Keratinocyte (primary cell): ENCODE measurements at places on chromosomes 13 and 19. TPM values are rescaled to one million over a fixed set of nuclear protein-coding genes. Genes with fewer than 3 reads are reported as not detected.
A peak's percentile ranks its signal among the peaks of the same experiment; 100 is the strongest.

DNA sequence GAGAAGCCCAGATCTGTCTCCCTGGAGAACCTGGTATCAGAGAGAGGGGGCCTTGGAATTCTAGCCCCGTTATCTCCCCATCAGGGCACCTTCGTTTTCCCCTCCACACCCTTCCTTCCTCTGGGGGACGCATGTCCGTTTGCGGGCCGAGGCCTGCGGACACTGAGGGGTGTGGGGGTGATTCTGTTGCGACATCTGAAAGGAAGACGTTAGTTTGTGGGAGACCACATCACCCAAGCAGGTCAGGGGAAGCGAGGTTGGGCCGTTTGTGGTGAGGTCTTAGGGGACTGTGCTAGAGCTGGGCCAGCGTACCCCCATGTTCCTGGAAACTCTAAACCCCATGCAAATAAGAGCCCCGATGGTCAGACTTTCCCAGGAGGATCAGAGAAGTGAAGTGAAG is 3.7 kb upstream of the HSH2D start:
- H3K27me3 ChIP-seq: no peaks in the 10 kb centered on the region
- H3K36me3 ChIP-seq: no peaks in the 10 kb centered on the region
- no peak overlapping the region for H3K4me3 ChIP-seq
- H3K4me1 ChIP-seq: peaks cover 5% of the 10 kb centered on the region

- peaks cover 2% of the 10 kb centered on the region for H3K4me1 ChIP-seq
- no peak overlapping the region for H3K4me3 ChIP-seq
- H3K36me3 ChIP-seq: no peaks in the 10 kb centered on the region
Observed at GRCh38 chr13:24279327-24280110, 29.9 kb upstream of the C1QTNF9 start.

DNA sequence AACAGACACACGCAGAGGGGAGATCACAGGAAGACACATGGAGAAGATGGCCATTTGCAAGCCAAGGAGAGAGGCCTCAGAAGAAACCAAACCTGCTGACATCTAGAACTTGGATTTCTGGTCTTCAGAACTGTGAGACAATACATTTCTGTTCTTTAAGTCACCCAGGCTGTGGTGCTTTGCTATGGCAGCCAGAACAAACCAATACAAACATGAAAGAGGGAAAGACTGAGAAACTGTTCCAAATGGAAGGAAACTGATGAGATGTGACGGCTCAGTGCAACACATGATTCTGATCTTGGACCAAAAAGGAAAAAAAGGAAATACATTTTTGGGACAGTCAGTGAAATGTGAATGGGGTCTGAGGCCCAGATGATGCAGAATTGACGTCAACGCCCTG is 30.2 kb upstream of the SACS start:
- H3K4me1 ChIP-seq: no peaks in the 10 kb centered on the region
- no peak overlapping the region for H3K27ac ChIP-seq
- H3K36me3 ChIP-seq: no peaks in the 10 kb centered on the region
- no peak for DNase-seq
- no peak overlapping the region for H3K4me3 ChIP-seq
- H3K27me3 ChIP-seq: no peaks in the 10 kb centered on the region

DNA sequence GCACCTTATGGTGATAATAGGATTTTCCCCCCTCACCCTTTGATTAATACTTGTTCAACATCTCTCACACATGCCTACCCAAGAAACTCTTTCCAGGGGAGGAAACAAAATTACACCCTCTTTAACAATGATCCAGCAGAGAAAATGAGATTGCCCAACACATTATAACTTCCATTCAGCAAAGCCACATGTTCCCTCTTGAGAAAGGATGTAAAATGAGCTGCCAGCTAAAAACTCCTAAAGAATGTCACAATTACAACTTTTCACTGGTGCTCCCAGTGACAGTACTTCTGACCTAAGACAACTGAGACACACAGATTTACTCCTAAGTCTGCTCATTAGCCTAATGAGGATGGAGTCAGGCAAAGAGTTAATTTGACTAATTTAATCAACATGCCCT is 621.4 kb downstream of the DIAPH3 start:
- no peaks in the 10 kb centered on the region for H3K27me3 ChIP-seq
- no peak overlapping the region for H3K4me3 ChIP-seq
- no peak overlapping the region for H3K27ac ChIP-seq

- H3K27me3 ChIP-seq: no peaks in the 10 kb centered on the region
- H3K27ac ChIP-seq: no peak overlapping the region
- H3K36me3 ChIP-seq: no peaks in the 10 kb centered on the region
Observed at GRCh38 chr13:95505986-95506385, 46.5 kb upstream of the CLDN10 start.

- H3K4me1 ChIP-seq: no peaks in the 10 kb centered on the region
- H3K27me3 ChIP-seq: peaks cover 21% of the 10 kb centered on the region
- no peak overlapping the region for H3K27ac ChIP-seq
- no peak overlapping the region for H3K4me3 ChIP-seq
Observed at GRCh38 chr19:7698583-7698982, 3.3 kb downstream of the FCER2 start.

DNA sequence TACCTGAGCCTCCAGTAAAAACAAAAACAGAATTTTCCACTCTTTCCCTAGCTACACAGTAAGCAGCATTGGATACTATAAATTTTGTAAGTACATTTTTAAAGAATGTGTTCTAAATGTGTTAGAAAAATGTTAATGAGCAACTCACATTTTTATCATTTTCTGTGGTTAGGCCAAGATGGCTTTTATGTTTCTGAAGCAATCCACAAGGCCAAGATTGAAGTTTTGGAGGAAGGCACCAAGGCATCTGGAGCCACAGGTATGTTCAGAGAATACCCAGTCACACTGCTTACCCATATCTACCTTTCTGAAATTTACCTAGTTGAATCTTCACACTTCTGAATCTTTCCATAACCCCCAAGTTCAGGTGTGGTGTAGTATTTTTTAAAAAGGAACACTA is 21.6 kb downstream of the SERPINE3 start:
- H3K4me1 ChIP-seq: peaks cover 8% of the 10 kb centered on the region
- H3K27me3 ChIP-seq: no peaks in the 10 kb centered on the region
- peaks cover 2% of the 10 kb centered on the region for H3K36me3 ChIP-seq

- H3K27ac ChIP-seq: no peak overlapping the region
- H3K36me3 ChIP-seq: no peaks in the 10 kb centered on the region
- no peak overlapping the region for H3K4me3 ChIP-seq
- H3K27me3 ChIP-seq: peaks cover 36% of the 10 kb centered on the region
- no peak for DNase-seq
Observed at GRCh38 chr19:3725121-3725520, 16.9 kb downstream of the TJP3 start.

GRCh38 chr19:32914879-32915660 is 45.5 kb upstream of the SLC7A9 start:
- H3K27ac ChIP-seq: no peak overlapping the region
- peaks cover 7% of the 10 kb centered on the region for H3K36me3 ChIP-seq
- H3K4me3 ChIP-seq: no peak overlapping the region
- DNase-seq: no peak
- no peaks in the 10 kb centered on the region for H3K27me3 ChIP-seq
- no peaks in the 10 kb centered on the region for H3K4me1 ChIP-seq

DNA sequence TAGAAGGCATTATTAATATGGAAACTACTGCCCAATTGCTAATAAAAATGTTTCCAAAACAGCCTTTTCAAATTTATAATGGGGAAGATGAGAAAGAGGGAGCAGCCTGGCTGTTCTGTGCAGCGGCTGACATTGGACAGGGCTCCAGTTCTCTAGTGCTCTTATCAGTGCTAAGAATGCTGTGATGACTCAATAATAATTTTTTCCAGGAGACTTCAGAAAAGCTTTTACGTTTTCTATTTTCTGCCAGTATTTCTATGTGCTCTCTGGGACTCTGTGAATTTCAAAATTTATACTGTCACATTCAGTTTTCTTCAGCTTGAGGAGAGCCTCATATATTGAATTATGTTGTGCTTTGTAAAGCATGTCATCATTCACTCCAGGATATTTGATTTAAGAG is 209.6 kb downstream of the VWA8 start:
- no peaks in the 10 kb centered on the region for H3K4me1 ChIP-seq
- no peak overlapping the region for H3K27ac ChIP-seq
- DNase-seq: no peak
- H3K4me3 ChIP-seq: no peak overlapping the region
- no peaks in the 10 kb centered on the region for H3K27me3 ChIP-seq

- no peaks in the 10 kb centered on the region for H3K27me3 ChIP-seq
- peak overlapping the region; percentile 41 for H3K4me3 ChIP-seq
- DNase-seq: no peak
- no peaks in the 10 kb centered on the region for H3K36me3 ChIP-seq
- H3K27ac ChIP-seq: peak overlapping the region; percentile 58
- H3K4me1 ChIP-seq: peaks cover 19% of the 10 kb centered on the region
Observed at GRCh38 chr13:75469047-75469446, 12.9 kb downstream of the TBC1D4 start.

DNA sequence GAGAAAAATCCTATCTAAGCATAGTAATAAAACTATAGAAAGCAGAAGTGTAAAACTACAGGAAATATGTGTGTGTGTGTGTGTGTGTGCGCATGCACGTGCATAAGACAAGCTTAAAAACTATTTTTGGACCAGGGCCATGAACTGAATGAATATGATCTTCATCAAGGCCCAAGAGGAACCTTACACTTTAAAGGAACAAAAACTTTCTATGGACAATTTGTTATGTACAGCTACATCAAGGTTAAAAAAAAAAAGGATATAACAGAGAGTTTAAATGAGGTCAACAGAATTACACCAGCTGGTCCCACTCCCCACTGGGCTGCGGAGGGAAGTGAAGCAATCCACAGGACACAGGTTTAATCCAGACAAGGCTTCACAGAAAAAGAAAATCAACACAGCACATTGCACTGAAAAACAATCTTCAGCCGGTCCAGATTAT is 151.1 kb downstream of the LHFPL6 start:
- no peak overlapping the region for H3K4me3 ChIP-seq
- no peaks in the 10 kb centered on the region for H3K4me1 ChIP-seq
- DNase-seq: no peak

- no peaks in the 10 kb centered on the region for H3K27me3 ChIP-seq
- H3K4me3 ChIP-seq: peak overlapping the region; percentile 99
- H3K36me3 ChIP-seq: no peaks in the 10 kb centered on the region
Observed at GRCh38 chr19:45179072-45179891, 698 bp downstream of the BLOC1S3 start.

DNA sequence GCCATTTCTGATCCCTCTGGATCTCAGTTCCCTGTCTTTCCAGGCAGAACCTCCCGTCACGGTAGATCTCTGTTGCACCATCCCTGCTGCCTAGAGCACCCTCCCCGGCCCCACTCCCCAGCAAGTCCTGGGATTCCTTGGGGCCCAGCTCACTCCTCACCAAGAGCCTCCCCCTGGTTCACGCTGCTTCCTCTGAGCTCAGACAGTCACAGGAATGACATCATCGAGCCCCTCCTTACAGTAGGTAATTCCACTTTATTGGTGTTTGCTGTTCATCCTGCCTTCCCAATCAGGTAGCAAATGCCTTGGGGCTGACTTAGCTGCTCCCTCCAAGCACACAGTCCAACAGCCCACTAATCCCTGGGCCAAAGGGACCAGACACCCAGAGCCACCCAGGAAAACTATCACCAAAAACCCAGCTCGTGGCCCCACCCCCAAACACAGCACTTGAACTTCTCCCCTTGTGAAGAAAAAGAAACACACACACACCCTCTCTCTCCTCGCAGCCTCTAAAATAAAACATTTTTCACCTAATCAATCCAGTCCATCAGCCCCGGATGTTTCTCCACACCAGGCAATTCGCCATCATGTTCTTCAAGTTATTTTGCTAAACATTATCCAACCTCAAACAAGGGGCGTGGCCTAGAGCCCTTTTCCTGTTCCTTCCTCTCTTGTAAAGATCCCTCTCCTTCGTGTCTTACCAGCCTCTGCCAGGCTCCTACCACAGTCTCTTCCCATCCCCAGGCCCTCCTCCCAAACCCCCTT is 2.5 kb downstream of the NAPA start:
- peak overlapping the region; percentile 96 for H3K4me3 ChIP-seq
- no peak for DNase-seq
- peaks cover 49% of the 10 kb centered on the region for H3K4me1 ChIP-seq
- no peaks in the 10 kb centered on the region for H3K36me3 ChIP-seq
- H3K27me3 ChIP-seq: no peaks in the 10 kb centered on the region
- H3K27ac ChIP-seq: peak overlapping the region; percentile 59

Gene UBL5
- 995 to 1,153 TPM (median 1,097 TPM) in 3 replicates for polyA plus RNA-seq

Gene SLITRK5
- polyA plus RNA-seq: under 0.01 to 0.01 TPM (median 0.01 TPM) in 3 replicates

Gene C1QTNF9
- not detected in 3 replicates for polyA plus RNA-seq

Gene SPIB
- polyA plus RNA-seq: 0.10 TPM in 1 of 3 replicates, not detected in the others
